ENCODE measurements at places on chromosomes 13 and 19.

DNA sequence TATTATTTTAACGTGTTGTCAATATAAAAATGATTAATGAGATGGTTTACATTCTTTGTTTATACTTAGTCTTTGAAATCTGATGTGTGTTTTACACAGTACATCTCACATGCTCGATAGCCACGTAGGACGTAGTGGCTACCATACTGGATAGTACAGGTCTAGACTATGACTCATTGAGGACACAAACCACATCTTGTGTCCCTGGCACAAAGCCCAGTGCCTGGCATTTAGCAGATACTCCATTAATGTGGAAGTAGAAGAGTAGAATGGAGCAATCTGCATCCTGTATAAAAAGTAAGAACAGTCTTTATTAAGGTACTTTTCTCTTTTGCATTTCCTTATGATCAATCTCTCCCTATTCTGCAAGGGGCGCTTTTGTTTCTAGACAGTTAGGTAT, 49.0 kb upstream of the FRY start:
- DNase-seq = peak; percentile 49

- no peak for DNase-seq
These were observed 671.0 kb downstream of the SLITRK1 start for GRCh38 chr13:83211301-83211700.

DNA sequence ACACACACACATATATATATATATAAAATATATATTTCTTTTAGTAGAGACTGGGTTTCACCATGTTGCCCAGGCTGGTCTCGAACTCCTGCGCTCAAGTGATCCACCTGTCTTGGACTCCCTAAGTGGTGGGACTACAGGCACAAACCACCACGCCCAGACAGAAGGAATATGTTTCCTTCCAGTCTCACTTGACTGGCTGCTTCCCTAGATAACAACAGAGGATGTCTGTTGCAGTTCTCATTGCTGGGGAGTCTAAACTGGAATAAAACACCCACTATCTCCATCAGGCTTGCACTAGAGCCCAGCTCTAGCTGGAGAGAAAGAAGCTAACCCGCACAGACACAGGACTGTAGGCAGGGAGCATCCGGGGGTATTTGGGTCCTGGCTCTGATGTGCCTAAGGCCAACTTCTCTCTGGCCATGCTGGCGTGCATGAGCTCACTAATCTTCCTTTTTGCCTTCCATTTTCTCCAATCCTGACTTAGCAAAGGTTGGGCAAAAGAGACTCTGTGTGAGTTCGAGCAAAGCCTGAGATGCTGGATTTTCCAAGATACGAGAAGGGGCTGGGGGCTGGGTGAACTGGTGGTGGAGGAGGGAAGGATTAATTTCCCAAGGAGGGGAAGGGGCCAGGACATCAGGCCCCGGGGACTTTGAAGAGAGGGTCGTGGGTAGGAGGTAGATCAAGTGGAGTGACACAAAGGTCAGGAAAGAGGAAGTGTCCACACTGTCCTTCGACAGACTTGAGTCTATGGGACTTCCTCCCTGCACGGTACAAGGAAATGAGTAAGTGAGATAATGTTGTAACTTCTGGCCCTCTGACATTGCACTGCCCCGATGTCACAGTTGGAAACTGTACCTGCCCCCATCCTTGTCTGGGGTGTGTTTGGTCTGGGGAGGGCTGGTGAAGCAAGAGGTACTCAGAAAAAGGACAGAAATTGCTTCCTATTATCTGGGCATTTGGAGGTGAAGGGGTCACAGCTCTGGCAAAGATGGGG, 22.5 kb upstream of the ALOX5AP start:
- DNase-seq = no peak

GRCh38 chr13:40488869-40489391, 177.5 kb downstream of the FOXO1 start:
- DNase-seq = no peak

- no peak for DNase-seq
These were observed 20.0 kb downstream of the DIAPH3 start for GRCh38 chr13:60143775-60144174.

Data from RKO (cell line).